ENCODE measurements at places on chromosomes 5 and 9. TPM values are rescaled to one million over a fixed set of nuclear protein-coding genes. Genes with fewer than 3 reads are reported as not detected.

DNA sequence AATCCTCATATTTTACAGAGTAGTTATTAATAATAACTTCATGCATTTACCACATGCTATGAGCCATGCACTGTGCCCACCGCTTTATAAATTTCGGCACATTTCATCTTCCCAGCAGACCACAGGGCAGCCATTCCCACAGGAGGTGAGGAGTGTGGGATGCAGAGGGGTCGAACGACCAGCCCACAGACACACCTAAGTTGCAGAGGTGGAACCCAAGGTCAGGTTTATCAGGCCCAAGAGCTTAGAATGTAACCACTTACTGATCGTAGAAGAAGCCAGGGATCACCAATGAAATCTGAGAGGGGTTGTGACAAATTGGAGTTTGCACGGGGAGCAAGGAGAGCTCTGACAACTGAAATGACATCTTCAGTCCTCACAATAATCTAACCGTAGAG lies 303.0 kb upstream of the MSX2 start:
- no peak for DNase-seq

ISL1 gene
- total RNA-seq: not detected

DNA sequence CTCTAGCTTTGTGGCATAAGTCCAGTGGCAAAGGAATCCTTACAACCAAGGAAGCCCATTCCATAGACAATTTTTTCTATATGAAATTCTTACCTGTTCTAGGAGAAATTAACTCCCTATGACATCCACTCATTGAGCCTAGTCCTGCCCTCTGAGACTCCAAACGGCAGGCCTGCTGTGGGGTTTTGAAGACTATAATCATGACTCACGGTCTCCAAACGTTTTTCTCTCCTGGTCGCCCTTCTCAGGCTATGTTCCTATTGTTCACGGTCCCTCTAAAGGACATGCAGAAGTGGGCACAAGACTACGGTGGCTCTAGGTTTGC lies 611 bp downstream of the EXOSC3 start:
- DNase-seq: no peak

IL9 gene
- not detected for total RNA-seq

GRCh38 chr5:95761771-95762651 lies 30.9 kb downstream of the RHOBTB3 start:
- no peak for DNase-seq

DNA sequence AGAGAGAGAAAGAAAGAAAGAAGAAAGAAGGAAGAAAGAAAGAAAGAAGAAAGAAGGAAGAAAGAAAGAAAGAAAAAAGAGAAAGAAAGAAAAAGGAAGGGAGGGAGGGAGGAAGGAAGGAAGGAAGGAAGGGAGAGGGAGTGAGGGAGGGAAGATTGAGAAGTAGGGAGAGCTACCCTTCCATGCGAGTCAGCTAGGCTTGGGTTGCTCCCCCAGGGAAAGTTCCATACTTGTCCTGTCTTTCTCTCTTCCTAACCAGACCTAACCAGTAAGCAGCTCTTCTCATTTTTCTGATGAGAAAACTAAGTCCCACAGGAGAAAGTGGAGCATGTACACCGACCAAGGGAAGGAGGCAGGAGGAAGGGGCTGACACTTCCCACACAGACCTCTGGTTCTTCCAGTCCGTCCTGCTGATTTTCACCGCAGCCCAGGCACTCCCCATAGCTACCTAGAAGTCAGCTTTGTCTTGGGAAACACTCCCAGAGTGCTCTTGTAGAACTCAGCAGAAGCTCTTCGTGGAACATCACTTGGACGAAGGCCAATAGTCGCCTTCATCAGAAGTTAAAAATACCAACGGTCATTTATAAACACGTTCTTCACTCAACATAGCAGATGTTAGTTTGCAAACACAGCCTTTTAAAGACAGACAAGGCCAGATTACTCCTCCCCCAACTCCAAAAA lies 29.0 kb upstream of the ENTREP1 start:
- DNase-seq: no peak

DNA sequence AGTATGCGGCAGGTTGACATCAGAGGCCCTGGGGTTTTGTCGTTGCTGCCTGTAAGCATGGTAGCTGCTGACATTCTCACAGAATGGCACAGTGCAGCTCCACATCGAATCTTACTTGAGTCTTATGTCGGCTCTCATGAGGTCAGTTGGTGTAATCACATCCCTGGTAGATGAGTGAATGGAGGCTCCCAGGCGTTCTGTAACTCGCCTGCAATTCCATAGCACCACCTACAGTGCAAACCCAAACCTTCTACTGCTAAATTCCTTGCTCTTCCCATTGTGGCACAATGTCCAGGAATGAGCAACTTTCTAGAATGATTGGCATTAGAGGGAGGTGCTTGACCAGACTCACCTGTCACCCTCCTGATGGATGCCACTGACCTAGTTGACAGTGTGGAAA lies 578.4 kb downstream of the CCDC171 start:
- no peak for DNase-seq

- DNase-seq: no peak
These were observed 31.6 kb downstream of the NUP188 start for GRCh38 chr9:128979111-128979510.
